Spinal cord (tissue), 10 donors: ENCODE measurements at places on chromosomes 4 and X.

- DNase-seq, result no peak
- H3K4me1 ChIP-seq, result no peaks in the 10 kb centered on the region
- no peaks in the 10 kb centered on the region for H3K27me3 ChIP-seq
- H3K4me3 ChIP-seq, result no peak overlapping the region
- H3K36me3 ChIP-seq, result no peaks in the 10 kb centered on the region
- H3K27ac ChIP-seq, result no peak overlapping the region
Measured at GRCh38 chr4:55604996-55605395, 13.0 kb upstream of the PDCL2 start.

DNA sequence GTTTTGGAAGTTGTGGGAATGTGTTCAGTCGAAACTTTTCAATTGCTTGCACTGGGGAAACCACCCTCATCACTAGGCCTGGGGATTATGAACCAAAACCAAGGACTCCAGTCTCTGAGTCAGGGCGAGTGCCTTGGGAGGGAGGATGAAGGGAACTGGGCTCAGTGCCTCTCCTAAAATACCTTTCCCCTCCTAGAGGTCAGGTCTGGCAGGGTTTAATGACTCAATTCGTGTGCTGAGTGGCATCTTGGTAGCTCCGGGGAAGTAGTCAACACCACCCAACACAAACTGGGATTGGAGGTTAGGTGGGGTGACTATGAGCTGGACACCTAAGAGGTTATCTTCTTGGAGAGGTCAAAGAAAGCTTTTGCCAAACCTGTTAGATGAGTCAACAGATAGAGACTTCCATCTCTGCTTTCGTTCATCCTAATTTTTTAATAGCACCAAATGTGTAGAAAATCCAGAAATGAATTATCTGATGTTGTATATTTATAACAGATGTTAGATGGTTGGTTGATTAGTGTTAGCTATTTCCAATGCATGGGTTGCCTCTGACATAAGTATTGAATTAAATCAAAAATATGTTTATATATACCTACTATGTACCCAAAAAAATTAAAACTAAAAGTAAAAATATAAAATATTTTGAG lies 202.8 kb downstream of the SHROOM3 start:
- no peaks in the 10 kb centered on the region for H3K27me3 ChIP-seq
- no peak overlapping the region for H3K4me3 ChIP-seq
- DNase-seq, result no peak
- H3K27ac ChIP-seq, result no peak overlapping the region
- no peaks in the 10 kb centered on the region for H3K4me1 ChIP-seq

DNA sequence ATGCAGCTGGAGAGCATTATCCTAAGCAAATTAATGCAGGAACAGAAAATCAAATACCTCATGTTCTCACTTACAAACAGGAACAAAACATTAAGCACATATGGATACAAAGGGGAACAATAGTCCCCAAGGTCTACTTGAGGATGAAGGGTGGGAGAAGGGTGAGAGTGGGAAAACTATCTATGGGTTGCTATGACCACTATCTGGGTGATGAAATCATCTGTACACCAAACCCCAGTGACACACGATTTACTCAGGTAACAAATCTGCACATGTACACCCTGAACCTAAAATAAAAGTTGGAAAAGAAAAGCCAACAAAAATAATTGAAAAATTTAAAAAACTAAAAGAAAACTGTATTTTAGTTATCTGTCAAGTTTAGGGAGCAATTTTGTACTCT lies 5.9 kb downstream of the HPGD start:
- no peaks in the 10 kb centered on the region for H3K27me3 ChIP-seq
- no peaks in the 10 kb centered on the region for H3K36me3 ChIP-seq
- H3K4me3 ChIP-seq, result no peak overlapping the region
- H3K4me1 ChIP-seq, result no peaks in the 10 kb centered on the region
- no peak for DNase-seq

DNA sequence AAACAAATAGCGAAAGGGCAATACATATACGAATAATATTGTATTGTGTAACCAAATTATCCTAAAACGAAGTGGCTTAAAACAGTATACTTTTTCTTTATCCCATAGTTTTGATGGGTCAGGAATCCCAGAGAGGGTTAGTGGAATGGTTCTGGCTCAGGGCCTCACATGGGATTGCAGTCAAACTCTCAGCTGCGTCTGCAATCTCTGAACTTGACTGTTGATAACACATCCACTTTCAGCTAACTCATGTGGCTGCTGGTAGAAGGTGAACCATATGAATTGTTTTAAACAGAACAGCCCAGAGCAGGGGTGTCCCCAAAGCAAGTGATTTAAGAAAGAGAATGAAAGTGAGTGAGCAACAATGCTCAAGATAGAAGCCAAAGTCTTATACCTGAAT lies 127.8 kb downstream of the VEGFC start:
- DNase-seq, result no peak
- no peak overlapping the region for H3K4me3 ChIP-seq
- no peaks in the 10 kb centered on the region for H3K4me1 ChIP-seq
- H3K27ac ChIP-seq, result no peak overlapping the region

DNA sequence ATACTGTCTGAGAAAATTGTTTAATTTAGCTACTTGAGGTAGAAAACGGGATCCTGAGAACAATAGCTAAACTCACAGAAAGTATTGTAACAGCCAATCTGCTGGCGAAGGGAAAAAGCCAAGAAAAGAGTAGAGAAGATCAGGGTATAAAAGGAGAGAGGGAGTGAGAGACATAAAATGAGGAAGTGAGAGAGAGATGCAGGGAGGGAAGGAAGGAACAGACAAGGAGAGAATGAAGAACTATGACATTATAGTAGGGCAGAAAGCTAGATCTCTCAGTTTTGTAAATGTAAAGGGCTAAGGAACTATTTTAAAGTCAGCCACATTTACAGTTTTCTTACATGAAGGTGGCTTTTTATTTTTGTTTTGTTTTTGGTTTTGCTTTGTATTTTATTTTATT lies 1.6 kb upstream of the GIMD1 start:
- no peak overlapping the region for H3K27ac ChIP-seq
- H3K36me3 ChIP-seq, result no peaks in the 10 kb centered on the region
- DNase-seq, result no peak
- H3K4me1 ChIP-seq, result no peaks in the 10 kb centered on the region
- no peak overlapping the region for H3K4me3 ChIP-seq
- H3K27me3 ChIP-seq, result no peaks in the 10 kb centered on the region

GRCh38 chr4:99349338-99349737 lies 3.2 kb downstream of the ADH1C start:
- no peak overlapping the region for H3K27ac ChIP-seq
- H3K27me3 ChIP-seq, result no peaks in the 10 kb centered on the region
- H3K36me3 ChIP-seq, result no peaks in the 10 kb centered on the region

DNA sequence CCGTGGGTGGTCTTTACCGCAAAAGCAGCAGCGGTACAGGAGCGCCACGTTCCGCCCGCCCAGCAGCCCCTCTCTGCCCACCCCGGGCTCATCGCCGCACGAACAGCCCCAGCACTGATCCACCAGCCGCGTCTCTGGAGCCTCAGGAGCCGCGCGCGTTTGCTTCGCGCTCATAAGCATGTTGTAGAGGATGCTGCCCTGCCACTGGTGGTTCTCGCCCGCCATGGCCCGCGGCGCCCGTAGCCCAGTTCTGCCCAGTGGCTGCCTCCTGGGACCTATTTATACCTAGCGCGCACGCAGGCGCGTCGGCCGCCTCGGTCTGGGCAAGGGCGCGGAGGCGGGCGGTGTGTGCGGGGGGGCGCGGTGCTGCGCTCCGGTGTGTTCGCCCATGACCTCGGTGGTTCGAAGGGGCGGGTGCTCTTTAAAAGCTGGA lies at the start of gene NR0B1:
Gene NR0B1, minus strand, starts transcription at position 252 of the 433 bp plus-strand sequence. Its CDS starts 27 bp downstream, at position 225.
- H3K4me1 ChIP-seq, result peaks cover 10% of the 10 kb centered on the region
- no peak within 1 kb of the TSS for H3K27ac ChIP-seq
- no peak for DNase-seq
- peaks cover 22% of the 10 kb centered on the region for H3K27me3 ChIP-seq
- H3K4me3 ChIP-seq, result peak within 1 kb of the TSS; percentile 31

DNA sequence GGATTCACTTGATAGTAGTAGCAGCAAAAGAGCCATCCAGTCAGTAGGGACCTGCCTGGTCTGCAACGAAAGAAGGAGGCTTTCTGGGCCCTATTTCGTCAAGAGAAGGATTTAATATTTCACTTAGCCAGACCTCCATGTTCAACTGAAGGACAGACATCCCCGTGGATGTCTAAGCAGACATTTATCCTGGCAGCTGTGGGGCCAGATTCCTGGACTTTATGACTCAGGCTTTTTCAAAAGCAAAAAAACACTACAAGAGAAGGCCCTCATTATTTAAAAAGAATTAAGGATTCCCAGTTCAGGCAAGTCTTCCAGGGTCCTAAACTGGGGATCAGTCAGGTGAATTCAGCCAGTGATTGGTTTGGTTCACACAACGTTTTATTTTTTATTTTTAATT lies 88.5 kb upstream of the TSPAN5 start:
- H3K27me3 ChIP-seq, result no peaks in the 10 kb centered on the region
- peaks cover 9% of the 10 kb centered on the region for H3K4me1 ChIP-seq
- DNase-seq, result no peak
- H3K36me3 ChIP-seq, result no peaks in the 10 kb centered on the region
- peak overlapping the region; percentile 70 for H3K27ac ChIP-seq

GRCh38 chrX:142686653-142687283 lies 339.0 kb upstream of the SPANXN4 start:
- H3K4me1 ChIP-seq, result no peaks in the 10 kb centered on the region
- H3K27me3 ChIP-seq, result no peaks in the 10 kb centered on the region
- H3K4me3 ChIP-seq, result no peak overlapping the region
- DNase-seq, result no peak
- no peak overlapping the region for H3K27ac ChIP-seq

- H3K27me3 ChIP-seq, result peaks cover 2% of the 10 kb centered on the region
- H3K36me3 ChIP-seq, result no peaks in the 10 kb centered on the region
- no peak overlapping the region for H3K4me3 ChIP-seq
- peaks cover 7% of the 10 kb centered on the region for H3K4me1 ChIP-seq
Measured at GRCh38 chrX:150478496-150479492, 89.6 kb upstream of the MTM1 start.

- DNase-seq, result no peak
- no peaks in the 10 kb centered on the region for H3K27me3 ChIP-seq
- no peak overlapping the region for H3K4me3 ChIP-seq
- no peaks in the 10 kb centered on the region for H3K4me1 ChIP-seq
- no peaks in the 10 kb centered on the region for H3K36me3 ChIP-seq
Measured at GRCh38 chr4:153409412-153409811, 56.7 kb upstream of the TMEM131L start.

DNA sequence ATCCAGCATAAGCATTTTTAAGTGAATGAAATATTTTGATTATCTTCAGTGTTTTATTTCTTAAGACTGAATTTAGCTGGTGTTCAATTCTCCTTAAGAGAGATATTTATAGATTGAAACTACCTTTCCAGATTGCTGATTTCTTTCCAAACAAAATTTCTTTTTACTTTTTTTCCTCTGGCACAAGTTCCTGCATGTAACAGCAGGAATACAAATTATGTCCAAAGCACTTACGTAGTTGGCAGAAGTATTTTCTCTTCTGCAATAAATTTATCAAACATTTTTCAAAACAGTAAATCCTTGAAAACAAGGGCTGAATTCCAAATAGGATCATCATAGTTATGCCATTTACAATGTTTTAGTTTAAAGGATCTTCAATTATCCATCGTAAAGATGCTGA lies 412.6 kb downstream of the IQCM start:
- no peaks in the 10 kb centered on the region for H3K36me3 ChIP-seq
- no peaks in the 10 kb centered on the region for H3K4me1 ChIP-seq
- H3K27ac ChIP-seq, result no peak overlapping the region
- H3K27me3 ChIP-seq, result no peaks in the 10 kb centered on the region
- no peak overlapping the region for H3K4me3 ChIP-seq
- DNase-seq, result peak; percentile 4

GRCh38 chrX:122622795-122623194 lies 561.3 kb upstream of the GRIA3 start:
- no peak overlapping the region for H3K27ac ChIP-seq
- H3K27me3 ChIP-seq, result no peaks in the 10 kb centered on the region
- no peaks in the 10 kb centered on the region for H3K4me1 ChIP-seq
- no peaks in the 10 kb centered on the region for H3K36me3 ChIP-seq
- H3K4me3 ChIP-seq, result no peak overlapping the region

DNA sequence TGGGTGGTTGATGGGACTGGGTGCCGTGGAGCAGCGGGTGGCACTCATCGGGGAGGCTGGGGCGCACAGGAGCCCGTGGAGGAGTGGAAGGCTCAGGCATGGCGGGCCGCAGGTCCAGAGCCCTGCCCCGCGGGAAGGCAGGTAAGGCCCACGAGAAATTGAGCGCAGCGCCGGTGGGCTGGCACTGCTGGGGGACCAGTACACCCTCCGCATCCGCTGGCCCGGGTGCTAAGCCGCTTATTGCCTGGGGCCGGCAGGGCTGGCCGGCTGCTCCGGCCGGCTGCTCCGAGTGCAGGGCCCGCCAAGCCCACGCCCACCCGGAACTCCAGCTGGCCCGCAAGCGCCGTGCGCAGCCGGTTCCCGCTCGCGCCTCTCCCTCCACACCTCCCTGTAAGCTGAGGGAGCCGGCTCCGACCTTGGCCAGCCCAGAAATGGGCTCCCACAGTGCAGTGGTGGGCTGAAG lies 85.1 kb upstream of the FAT4 start:
- no peak overlapping the region for H3K27ac ChIP-seq
- no peak for DNase-seq
- H3K4me1 ChIP-seq, result no peaks in the 10 kb centered on the region
- no peaks in the 10 kb centered on the region for H3K36me3 ChIP-seq

DNA sequence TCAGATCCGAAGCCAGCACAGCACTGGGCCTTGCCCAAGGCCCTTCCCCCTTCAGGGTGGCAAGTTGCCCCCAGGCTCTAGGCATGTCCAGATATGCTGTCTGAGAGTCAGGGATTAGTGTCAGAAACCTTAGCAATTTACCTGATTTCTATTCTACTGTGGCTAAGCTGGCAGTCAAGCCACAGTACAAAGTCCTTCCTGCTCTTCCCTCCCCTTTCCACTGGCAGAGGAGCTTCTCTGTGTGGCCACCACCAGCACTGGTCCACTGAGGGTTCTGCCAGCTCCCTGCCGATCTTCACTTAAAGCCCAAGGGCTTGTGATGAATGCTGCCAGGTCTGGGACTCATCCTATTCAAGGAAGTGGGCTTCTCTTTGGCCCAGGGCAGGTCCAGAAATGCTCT lies 324.5 kb upstream of the RPS6KA3 start:
- no peak for DNase-seq
- no peak overlapping the region for H3K27ac ChIP-seq
- H3K4me1 ChIP-seq, result no peaks in the 10 kb centered on the region
- H3K27me3 ChIP-seq, result peaks cover 5% of the 10 kb centered on the region
- H3K36me3 ChIP-seq, result no peaks in the 10 kb centered on the region

DNA sequence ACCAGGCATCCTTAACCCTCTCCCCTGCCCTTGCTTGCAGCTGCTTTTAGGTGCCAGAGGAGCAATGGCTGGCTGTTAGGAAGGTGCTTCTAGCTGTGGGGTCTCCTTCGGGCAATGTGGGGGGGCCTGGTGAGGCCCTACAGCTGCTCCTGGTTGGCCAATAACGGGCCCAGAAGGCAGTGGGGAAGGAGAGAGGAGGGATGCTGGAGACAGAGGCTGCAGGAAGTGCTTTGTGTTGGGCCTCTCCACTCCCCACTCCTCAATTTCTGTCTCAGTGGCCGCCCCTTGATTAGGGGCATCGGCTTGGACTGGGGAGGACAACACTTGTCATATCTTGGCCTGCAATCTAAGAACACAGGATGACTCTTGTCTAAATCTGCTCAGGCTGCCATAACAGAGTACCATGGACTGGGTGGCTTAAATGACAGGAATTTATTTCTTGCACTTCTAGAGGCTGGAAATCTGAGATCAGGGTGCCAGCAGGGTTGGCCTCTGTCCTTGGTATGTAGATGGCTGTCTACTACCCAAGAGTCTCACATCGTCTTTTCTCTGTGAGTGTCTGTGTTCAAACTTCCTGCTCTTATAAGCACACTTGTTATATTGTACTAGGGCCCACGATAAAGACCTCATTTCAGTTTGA lies 374.3 kb downstream of the MID1IP1 start:
- H3K4me1 ChIP-seq, result peaks cover 6% of the 10 kb centered on the region
- no peak overlapping the region for H3K4me3 ChIP-seq
- DNase-seq, result no peak
- peaks cover 2% of the 10 kb centered on the region for H3K27me3 ChIP-seq
- H3K27ac ChIP-seq, result no peak overlapping the region
